Right renal cortex interstitium (tissue), 3 donors: ENCODE measurements at places on chromosomes 2 and 18.

DNA sequence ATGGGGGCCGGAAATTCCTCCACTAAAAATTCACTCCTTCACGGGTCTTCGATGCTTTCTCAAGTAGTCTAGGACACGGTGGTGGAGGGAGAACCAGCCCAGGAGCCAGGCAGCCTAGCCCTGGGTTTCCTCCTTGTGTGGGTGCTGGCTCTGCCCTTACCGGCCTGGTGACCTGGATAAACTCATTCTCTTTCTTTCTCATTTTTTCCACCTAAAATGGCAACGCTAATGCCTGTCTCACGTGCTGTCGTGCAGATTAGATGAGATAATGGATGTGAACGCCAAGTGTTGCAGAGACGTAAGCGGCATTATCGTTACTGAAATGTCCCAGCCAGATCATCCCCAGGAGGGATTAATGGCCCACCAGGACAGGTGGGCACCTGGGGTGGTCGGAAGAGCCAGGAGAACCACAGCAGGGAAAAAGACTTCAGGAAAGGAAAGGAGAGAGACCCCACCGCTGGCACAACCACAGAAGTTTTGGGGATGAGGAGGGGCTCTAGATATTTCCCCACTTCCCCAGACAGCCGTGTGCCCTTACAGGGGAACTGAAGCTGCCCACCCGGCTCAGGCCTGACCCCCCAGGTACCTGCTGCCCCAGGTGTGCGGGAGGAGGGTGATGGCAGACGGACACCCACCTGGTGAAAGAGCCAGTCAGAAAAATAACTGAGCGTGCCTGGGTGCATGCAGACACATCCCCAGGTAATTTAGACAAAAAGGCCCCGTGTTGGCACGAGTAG, 100.8 kb upstream of the ASAP2 start:
- no peak for DNase-seq

- no peak for DNase-seq
Observed at GRCh38 chr2:164023896-164024295, 288.1 kb upstream of the FIGN start.

DNA sequence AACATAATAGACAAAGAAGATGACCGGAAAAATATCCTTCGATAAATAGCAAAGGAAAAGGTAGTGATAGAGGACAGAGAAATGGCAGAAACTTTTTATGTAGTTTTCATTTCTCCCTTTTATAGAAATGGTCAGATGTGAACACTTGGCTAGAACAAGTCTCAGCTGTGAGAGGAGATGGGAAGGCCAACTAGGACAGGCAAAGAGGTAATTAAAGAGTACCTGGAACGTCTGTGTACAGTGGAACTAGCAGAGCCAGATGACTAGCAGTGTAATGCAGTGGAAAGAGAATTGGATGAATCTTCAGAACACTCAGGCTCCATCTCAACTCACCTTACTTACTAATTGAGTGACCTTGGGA, 69.2 kb downstream of the NABP1 start:
- DNase-seq: no peak

GRCh38 chr2:18536100-18536499, 24.4 kb downstream of the RDH14 start:
- no peak for DNase-seq

DNA sequence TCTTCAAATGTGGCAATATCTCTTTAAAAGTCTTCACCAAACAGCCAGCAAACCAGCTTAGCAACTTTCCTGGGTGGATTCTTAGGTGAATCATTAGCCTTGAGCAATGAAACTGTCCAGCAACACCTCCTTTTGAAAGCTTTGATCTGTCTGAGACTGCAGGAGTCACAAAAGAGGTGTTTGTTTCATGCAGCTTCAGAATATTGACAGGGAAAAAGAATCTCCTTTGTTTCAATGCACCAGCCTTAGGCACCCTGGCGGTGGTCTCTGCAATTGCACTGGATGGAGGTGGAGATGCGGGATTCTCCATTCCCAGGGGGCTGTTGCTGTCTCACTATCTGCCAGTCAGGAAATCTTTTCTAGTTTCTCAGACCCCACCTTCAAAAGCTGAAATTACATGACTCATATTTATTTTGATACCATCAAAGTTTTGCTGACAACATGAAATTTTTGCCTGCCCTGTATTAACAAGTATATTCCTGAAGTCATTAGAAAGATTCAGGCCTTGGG, 76.0 kb upstream of the DSG1 start:
- DNase-seq: no peak

GRCh38 chr2:2112416-2113105, 218.5 kb downstream of the MYT1L start:
- no peak for DNase-seq

- DNase-seq: no peak
Observed at GRCh38 chr2:32697156-32697555, 69.3 kb downstream of the TTC27 start.

- DNase-seq: no peak
Observed at GRCh38 chr2:127698553-127699355, 2.5 kb upstream of the SFT2D3 start.

DNA sequence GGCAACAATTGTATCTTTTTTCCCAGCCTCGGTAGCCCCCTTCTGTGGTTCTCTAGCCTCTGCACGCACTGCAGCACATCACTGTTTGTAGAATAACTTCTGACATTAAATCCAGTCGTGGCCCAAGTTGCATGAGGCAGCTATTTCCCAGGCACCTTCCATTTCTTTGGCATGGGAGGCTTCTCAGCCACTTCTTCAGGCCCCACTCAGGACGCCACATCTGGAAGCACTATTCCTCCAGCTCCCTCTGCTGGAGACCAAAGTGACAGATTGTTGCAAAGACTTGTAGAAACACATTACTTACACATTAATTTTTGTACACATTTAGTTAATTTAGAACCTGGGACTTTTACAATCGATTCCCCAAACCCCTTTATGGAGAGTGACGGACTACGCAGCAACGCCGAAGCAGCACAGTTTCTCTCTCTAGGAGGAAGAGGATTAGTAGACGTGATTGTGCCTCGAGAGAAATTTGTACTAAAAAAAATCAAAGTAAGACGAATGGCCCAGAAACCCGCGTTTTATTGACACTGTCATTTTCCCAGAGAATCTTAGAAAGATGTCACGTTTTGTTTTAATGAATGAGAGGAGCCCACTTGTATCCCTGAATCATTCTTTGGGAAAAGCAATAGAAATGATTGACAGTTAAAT, 57.8 kb upstream of the RGPD5 start:
- DNase-seq: no peak

DNA sequence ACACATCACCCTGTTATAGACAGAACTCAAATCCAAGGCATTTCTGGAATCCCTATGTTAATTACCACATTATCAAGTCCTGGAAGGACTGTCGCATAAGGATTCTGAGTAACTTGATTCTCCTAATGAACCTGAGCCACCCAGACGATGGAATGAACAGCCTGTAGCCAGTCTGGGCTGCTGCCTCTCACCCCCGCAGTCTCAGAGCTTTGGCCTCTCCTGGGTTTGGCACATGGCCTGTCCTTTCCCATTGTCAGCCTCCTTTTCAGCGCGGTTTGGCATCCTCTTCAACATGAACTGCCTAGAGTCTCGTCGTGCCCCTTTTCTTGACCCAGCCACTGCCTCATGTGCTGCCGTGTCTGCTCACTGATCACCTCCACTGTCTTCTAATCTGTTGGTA, 147.6 kb downstream of the SLC8A1 start:
- DNase-seq: no peak

GRCh38 chr2:111638274-111638877, 245.6 kb downstream of the ANAPC1 start:
- DNase-seq: no peak

DNA sequence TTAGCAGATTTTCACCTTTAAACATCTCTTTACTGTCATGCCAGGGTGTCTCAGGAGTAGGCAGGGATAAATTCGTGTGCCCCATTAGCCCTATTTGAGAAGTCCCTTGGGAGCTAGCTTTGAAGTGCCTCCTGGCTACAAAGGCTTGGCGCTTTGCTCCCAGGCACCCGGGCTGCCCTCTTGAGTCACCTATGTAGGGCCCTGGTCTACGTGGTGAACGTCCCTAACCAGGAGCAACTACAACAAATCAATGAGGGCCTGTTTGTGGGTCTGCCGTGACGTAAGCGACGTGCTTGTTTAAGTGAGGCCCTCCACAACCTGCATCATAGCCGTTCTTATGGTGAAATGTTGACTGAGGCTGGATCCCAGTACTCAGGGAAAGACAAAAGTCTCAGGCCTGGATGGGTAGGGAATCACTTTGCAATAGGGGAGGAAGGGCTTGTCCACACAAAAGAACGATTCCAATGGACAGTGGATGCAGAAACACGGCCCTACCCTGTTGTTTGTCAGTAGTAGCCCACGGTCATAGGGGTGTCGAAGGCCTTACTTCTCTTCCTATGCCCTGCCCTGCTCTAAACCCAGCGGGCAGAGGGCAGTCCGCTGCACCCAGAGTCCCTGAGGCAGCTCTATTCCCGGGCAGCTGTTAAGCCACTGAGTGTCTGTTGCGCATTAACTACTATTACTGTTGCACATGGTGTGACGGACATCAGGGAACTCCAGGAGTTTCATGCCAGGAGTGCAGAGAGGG, 93.9 kb downstream of the INHBB start:
- DNase-seq: no peak

DNA sequence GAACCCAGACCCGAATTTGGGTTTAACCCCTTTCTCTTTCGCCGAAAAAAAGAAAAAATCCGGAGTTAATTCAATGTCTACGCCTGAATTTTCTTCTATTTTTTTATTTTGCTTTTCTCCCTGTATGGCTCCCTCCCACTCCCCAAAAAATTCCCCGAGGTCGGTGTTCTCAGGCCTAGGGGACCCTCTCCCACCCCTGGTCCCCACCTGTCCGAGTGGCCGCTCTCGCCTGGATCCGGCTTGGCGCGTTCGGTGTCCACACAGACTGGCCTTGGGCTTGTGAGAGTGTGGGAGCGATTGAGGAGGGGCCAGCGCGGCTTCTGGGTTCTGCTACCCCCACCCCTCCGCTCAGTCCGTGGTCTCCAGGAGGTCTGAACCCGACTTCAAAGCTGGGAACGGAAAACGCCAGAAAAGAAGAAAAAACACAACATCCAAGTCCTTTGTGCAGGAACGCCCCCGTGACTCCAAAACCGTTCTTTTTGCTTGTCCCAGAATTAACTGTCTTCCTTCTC, 5.7 kb upstream of the EN1 start:
- DNase-seq: no peak

DNA sequence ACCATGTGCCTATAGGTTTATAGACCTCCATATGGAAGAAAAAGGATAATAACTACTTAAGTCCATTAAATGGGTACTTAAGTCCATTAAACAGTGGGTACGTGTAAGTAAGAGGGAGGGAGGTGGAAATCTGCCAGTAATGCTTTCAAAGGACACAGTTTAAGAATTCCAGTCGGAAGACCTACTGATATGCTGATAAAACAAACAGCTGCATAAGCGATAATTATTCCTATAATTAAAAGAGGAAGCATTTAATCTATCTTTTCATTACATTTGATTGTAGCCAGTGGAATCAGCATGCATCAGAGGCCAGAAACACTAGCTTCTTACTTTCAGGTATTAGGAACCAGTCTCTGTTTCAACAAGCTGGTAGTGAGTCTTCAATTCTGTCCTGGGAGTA, 96.4 kb upstream of the DDX18 start:
- no peak for DNase-seq

DNA sequence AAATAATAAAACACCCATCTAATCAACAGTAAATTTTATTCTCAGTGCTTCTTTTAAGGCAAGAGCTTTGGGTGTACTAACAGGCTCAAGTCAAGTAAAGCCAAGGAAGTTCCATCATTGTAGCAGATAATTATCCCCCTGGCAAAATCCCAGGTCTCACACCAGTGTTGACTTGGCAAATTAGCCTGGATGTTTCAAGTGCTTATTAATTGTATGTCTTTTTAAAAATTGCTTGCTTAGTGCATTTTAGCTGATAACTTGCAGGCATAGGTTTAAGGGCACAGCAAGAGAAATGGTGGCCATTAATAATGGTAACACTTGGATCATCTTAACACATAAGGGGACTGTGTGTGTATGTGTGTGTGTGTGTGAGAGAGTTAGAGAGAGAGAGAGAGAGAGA, 42.0 kb upstream of the FMNL2 start:
- DNase-seq: no peak

- DNase-seq: no peak
Observed at GRCh38 chr2:9738535-9739496, 104.5 kb upstream of the TAF1B start.

- no peak for DNase-seq
Observed at GRCh38 chr2:70767079-70767698, 811 bp downstream of the ADD2 start.

GRCh38 chr2:10266133-10266620, 36.5 kb upstream of the HPCAL1 start:
- DNase-seq: no peak

DNA sequence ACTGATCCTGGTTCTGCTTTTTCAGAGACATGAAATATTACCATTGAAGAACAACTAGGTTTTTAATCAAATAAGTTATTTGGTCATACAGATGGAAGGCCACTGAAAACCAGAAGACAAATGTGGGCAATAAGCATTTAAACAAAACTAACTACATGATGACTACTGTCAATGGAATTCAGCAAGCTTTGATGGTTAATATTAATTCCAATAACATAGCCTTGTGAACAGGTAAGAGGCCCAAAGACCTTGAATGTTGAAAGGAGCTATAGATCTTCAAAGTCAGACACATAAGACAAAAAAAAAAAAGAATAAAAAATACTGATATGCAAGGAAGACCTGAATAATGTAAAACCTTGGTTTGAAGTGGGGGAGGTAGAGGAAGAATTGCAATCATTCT, 1955.6 kb upstream of the CELF4 start:
- DNase-seq: no peak

- DNase-seq: no peak
Observed at GRCh38 chr2:60109744-60110143, 443.7 kb downstream of the BCL11A start.

- DNase-seq: no peak
Observed at GRCh38 chr2:17299891-17300540, 218.2 kb downstream of the RAD51AP2 start.

DNA sequence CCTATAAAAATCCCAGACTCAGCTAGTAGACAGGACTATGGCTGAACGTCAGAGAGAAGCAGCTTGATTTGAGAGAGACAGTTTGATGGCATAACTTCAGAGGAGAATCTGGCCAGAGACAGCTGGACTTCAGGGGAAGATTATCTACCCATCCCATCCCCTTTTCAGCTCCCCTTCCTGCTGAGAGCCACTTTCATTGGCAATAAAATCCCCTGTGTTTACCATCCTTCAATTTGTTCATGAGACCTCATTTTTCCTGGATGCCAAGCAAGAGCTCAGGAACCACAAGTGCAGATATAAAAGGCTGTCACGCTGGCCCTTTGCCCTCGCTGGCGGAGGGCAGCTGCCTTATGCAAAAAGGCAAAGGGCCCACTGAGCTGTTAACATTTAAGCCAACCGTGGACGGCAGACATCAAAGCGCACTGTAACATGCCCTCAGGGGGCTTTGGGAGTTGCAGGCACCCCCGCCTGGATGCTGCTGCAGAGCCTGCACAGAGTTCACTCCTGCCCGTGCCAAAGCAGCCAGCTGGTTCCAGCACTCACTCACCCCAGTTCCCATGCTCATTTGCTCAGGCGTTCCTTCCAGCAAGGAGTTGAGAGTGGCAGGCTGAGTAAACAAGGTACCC, 164.3 kb upstream of the PGAP1 start:
- no peak for DNase-seq

- no peak for DNase-seq
Observed at GRCh38 chr18:34995746-34996145, 45.5 kb upstream of the MAPRE2 start.

- no peak for DNase-seq
Observed at GRCh38 chr2:168212167-168212566, 35.2 kb downstream of the STK39 start.

GRCh38 chr2:157785866-157786662, 90.1 kb downstream of the ACVR1 start:
- no peak for DNase-seq

- DNase-seq: no peak
Observed at GRCh38 chr2:605674-606608, 71.3 kb downstream of the TMEM18 start.
